ENCODE measurements at places on chromosomes 11 and 22. TPM values are rescaled to one million over a fixed set of nuclear protein-coding genes. Genes with fewer than 3 reads are reported as not detected.

DNA sequence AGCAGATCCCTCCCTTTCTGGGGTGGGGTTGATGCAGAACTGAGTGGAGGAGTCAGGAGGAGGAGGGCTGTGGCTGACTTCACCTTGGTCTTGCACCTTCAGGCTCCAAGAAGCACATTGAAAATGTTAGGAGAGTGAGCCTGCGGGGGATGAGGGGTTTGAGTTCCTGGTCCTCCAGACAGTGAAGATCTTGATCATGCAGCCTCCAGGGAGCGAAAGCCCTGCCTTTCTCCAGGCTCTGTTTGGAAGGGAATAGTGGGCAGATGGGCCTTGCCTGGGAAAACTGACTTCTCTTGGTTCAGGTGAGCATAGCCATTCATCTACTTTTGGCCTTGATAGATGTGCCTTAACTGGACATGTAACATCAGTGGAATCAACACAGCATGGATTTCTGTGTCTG, 267.6 kb upstream of the B3GAT1 start:
- no peak for DNase-seq

DNA sequence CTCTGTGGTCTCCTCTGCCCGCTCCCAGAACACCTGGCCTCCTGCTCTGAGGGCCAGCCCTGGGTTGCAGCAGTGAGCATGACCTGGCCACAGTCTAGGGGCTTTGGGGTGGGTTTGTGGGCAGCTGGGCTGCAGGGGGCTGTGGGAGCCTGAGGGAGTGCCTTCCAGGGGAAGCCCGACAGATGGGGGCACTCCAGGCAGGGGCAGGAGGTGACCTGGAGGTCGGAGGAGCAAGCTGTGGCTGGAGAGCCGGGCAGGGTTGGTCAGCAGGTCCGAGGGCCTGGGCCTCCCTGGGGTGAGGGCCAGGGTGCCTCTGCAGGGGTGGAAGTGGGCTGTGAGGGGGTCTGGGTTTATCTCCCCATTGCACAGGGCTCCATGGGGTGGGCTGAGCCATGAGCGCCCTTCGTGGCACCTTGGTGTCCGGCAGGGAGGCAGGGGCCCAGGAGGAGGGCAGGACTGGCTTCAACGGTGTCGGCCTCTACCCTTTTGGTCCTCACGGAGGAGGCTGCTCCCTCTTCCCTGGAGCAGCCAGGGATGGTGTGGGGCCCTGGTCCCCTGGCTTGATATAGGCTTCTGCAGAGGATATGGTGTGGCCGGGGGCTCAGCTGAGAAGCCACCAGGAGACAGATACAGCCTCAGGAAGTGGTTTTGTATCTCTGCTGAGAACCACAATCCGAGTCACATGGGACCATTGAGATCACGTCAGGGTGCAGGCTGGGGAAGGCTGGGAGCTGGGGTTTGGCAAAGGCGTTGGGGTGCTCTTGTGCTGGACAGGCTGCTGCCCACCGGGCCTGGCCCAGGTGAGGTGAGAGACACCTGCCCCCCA, 22.3 kb downstream of the KCNQ1 start:
- DNase-seq, result peak; percentile 43

DNA sequence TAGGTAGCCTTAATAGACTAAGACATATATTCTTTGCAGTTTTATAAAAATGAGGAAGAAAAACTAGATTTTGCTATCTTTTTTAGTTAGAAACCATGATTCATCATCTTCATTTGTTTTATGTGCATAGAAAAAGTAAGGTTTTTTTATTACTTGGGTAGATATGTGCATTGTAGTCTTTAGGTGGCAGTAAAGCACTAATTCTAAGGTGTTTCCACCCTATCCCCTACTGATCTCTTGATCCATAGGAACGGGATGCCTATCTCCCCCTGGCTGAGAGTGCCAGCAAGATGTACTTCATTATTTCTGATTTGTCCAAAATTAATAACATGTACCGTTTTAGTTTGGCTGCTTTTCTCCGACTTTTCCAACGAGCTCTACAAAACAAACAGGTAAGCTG, 148.1 kb downstream of the DYNC2H1 start:
- DNase-seq, result no peak

DNA sequence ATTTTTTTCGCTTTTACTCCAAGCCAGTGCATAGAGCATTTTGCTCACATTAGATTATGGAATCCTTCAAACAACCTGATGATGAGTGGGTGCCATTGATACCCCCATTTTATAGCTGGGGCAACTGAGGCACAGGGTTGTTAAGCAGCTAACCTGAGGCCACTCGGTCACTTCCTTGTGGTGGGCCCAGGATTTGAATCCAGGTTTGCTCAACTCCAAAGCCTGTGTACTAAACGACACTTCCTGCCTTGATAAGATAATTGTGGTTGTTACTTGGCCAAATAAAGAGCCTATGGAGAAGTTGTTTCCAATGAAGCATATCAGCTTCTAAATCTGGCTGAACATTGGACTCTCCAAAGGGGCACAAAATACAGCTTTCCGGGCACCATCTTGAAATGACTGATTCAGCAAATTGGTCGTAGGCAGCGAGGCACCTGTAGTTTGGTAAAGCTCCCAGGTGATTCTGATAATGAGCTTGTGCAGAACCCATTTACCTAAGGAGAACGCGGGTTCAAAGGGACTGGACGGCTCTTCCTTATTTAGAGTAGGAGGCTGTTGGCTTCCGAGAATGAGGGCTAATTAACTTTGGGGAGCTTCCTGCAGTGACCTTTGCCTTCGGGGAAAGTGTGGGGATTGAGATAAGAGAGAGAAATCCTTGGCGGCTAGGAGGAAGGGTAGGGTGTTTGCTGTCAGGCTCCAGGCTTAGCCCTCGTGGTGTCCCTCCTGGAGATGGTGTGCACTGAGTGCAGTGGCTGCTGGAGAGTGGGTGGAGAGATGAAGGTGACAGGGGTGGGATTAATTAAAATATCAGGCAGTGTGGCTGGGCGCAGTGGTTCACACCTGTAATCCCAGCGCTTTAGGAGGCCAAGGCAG, 17.5 kb upstream of the EHF start:
- no peak for DNase-seq

- no peak for DNase-seq
Observed at GRCh38 chr22:35380013-35380412, 883 bp upstream of the HMOX1 start.

- DNase-seq, result no peak
Observed at GRCh38 chr22:45450101-45450785, 36.8 kb downstream of the RIBC2 start.

DNA sequence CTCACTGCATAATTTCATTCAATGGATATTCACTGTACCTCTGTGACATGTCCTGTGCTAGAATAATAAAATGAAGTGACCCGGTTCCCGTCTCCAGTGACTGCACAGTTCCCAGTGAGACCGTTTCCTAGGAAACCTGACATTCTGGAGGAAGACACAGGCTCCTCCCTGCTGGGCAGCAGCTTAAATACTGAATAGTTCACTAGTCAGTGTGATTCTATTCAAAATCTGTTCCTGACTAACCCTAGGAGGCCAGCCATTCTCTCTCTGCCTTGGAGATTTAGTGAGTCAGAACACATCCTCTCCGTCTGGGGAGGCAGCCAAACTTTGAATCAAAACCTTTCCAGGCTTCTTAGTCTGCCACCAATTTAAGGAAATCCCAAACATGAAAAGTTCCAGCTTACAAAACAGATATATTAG, 11.3 kb downstream of the TRIM66 start:
- no peak for DNase-seq

DNA sequence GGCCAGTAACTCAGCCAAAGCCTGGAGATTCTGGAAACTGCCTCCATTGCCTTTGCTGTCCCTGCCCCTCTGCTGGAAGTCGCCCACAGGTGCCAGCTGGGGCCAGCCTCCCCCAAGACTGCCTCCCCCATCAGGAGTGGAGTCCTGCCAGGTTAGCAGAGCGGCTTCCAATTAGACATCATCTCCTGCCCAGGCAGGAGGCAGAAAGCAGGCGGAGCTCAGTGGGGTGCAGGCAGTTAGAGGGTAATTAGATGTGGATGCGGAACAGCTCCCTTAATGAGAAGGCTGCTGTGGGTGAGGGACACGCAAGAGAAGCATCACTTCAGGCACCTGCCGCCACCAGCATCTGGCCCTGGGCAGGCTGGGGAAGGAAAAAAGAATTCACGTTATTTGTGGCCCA, 90.9 kb upstream of the TP53I11 start:
- DNase-seq, result no peak

GRCh38 chr11:93630037-93630436, 31.4 kb upstream of the CEP295 start:
- DNase-seq, result no peak

- no peak for DNase-seq
Observed at GRCh38 chr11:41414771-41415440, 44.5 kb downstream of the LRRC4C start.

DNA sequence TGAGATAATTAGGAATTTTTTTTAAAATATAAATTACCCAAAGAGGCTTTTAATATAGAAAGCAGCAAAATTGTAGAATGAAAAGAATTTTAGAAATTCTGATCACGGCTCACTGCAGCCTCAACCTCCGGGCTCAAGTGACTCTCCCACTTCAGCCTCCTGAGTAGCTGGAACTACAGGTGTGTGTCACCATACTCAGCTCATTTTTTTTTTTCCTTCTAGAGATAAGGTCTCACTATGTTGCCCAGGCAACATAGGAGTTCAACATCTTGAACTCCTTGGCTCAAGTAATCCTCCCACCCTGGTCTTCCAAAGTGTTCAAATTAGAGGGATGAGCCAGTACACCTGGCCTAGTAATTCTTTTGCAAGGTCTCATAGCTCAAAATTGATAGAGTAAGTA, 76.7 kb downstream of the ATG16L2 start:
- DNase-seq, result no peak

- no peak for DNase-seq
Observed at GRCh38 chr11:121350314-121351082, 57.9 kb downstream of the SC5D start.

DNA sequence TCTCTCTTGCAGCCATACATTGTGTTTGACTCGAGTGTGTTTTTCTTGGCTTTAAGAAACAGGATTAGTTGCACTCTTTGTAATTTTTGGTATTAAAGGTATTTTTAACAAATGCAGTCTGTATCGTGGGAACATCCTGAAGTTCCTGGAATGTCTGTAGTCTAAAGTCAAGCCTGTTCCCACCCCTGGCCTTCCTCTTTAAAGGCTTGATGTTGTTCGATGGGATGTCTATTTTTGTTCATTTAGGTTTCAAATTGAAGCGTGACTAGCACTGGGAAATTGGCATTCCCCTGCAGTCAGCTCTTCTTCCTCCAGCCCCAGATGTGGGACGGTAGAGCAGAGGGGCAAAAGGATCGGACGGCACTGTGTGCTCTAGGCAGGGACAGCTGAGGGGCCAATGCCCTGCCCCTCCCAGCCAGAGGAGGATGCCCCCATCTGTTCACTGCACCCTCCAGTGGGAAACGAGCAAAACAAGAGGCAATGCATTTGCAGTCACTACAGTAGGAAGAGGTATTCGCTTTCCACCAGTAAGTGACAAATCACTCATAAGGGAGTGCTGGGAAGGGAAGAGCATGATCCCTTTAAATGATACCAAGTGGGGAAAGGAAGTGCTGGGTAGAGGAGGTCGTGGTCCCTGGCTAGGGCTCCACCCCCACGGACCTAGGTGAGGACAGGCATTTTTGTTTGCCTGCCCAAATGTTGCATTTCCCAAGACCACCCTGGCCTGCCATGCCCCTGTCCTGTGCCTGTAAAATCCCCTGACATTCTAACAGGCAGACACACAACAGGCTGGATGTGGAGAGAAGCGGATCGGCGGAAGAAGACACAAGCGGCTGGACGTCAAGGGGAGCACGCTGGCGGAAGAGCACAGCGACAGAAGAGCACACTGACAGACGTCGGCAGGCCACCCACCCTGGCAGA, 47.4 kb upstream of the SEPTIN5 start:
- no peak for DNase-seq

GRCh38 chr11:3616721-3617460, 24.9 kb downstream of the ART5 start:
- no peak for DNase-seq

- DNase-seq, result no peak
Observed at GRCh38 chr11:89279176-89279575, 101.5 kb downstream of the TYR start.

- DNase-seq, result peak; percentile 70
Observed at GRCh38 chr11:118202599-118203422, 22.0 kb downstream of the JAML start.

DNA sequence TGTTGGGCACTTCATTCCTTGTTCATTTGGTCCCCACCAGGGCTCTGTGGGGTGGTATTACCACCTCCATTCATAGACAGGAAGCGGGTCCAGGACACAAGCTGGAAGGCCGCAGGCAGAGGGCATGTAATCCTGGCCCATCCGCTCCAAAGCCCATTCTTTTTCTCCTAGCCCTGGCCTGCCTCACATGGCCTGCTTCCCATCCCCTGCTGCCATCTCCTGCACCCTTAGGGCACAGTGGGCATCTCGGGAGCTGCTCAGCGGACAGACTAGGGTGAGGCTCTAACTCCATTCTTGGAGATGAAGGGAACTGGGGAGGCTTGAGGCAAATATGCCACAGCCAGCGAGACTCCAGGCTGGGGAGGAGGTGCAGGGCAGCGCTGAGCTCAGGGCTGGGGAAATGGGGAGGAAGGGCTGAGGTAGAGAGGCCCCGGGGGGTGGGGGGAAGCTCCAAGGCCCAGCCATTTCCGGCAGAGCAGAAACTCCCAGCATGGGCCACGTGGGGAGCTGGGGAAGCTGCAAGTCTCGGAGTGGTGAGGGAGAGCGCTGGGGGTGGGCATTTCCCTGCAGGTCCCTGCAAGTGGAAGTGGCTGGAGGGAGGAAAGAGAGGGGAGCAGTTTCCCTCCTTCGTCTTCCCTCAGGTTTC, 14.3 kb upstream of the BCL9L start:
- no peak for DNase-seq

DNA sequence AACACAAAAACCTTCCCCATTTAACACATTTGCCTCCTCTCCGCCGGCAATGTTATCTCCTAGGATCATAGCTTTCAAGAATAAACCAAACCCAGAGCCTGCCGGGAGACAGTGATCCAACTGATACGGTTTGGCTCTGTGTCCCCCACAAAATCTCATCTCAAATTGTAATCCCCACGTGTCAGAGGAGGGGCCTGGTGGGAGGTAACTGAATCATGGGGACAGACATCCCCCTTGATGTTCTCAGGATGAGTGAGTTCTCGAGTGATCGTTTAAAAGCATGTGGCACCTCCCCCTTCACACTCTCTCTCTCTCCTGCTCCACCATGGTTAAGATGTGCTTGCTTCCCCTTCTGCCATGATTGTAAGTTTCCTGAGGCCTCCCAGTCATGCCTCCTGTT, 33.3 kb downstream of the RBFOX2 start:
- no peak for DNase-seq

GRCh38 chr11:130042093-130042591, 27.6 kb upstream of the APLP2 start:
- DNase-seq, result no peak

- no peak for DNase-seq
Observed at GRCh38 chr11:103970701-103971249, 65.7 kb upstream of the DDI1 start.

- peak; percentile 80 for DNase-seq
Observed at GRCh38 chr11:121466063-121466794, 13.5 kb upstream of the SORL1-AS1 start.

Gene CSNK2A3
- total RNA-seq, result 0.73 TPM

Gene TRIM6
- total RNA-seq, result 1.6 TPM

Gene TSSK2
- not detected for total RNA-seq

Gene PDE2A
- 0.68 TPM for total RNA-seq

Gene CRELD2
- 31.0 TPM for total RNA-seq

Gene NLRP6
- total RNA-seq, result 2.5 TPM

Gene NTM
- not detected for total RNA-seq

Gene CAVIN3
- total RNA-seq, result 4.3 TPM

Gene C22orf31
- total RNA-seq, result not detected

Gene CYB5R2
- 26.9 TPM for total RNA-seq

Measured in activated naive CD4-positive, alpha-beta T cell treated with anti-CD3 and anti-CD28 coated beads, Interleukin-2, amount 50 U/mL, for 72 hours (primary cell).